Umbilical cord (tissue), 2 donors: ENCODE measurements at places on chromosomes 11 and 22. TPM values are rescaled to one million over a fixed set of nuclear protein-coding genes. Genes with fewer than 3 reads are reported as not detected.

Gene C1QTNF5
- 14.9 TPM for total RNA-seq

Gene SERPING1
- 31.8 TPM for total RNA-seq

Gene NAP1L4
- 91.0 TPM for total RNA-seq

Gene MS4A12
- total RNA-seq, result not detected

DNA sequence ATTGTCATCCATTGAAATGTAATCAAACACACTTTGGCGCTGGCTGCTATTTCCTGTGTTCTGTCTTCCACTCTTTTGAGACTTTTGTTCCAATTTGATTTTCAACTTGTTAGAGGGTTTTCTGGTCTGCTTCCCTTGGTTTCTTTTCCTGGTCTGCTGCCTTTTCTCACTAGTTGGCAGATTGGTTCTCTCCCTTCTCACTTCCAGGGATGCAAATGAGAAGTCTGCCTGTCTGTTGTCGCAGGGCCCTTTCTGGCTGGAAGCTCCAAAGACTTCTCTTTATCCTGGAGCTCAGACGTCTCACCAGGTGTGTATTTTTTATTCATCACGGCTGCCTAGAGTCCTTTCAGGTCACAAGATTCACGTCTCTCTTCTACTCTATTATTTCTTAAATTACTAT lies 84.0 kb downstream of the RPS6KA4 start:
- no peak for DNase-seq

- no peak for DNase-seq
Measured at GRCh38 chr11:104763930-104764709, 134.1 kb downstream of the CASP12 start.
